ENCODE measurements at places on chromosomes 2 and 18.
A peak's percentile ranks its signal among the peaks of the same experiment; 100 is the strongest.

GRCh38 chr18:3870914-3871313 is 420.9 kb downstream of the TGIF1 start:
- DNase-seq, result no peak

- DNase-seq, result no peak
Observed at GRCh38 chr18:56935434-56936040, 211.3 kb upstream of the BOD1L2 start.

- DNase-seq, result no peak
Observed at GRCh38 chr2:64284751-64285150, 140.5 kb upstream of the PELI1 start.

DNA sequence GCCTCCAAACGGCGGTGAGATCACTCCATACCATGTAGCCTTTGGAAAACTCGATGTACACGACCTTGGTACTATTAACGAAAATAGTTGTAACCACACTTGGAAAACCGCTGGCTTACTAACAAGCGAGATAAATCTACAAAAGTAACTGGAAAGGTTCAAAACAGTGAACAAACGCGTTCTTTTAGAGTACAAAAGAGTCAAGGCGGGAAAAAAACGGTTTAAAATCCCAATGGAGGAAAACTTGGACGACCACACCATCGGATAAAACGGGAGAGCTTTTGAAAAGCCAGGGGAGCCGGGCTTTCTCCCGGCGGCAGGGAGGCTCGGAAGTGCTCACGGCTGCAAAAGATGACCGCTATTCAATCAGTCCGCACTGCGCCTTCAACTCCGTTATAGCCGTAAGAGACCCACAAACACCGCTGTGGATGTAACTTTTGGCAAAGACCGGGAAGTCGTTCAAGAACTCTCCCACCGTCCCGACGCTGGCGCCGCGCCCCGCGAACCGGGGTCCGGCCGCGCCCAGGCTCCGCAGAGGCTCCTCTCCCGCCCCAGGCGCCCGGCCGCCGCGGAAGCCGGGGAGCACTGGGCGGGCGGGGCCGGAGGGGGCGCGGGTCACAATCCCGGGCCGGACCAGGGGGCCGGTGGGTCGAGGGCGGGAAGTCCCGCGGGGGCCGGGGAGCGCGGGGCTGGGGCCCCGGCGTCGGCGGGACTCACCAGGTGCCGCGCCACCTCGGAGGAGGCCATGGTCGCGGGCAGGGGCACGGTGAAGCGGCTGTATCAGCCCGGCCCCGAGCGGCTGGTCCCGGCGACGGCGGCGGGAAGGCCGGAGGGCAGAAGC is 465 bp downstream of the SEPTIN10 start:
- no peak for DNase-seq

DNA sequence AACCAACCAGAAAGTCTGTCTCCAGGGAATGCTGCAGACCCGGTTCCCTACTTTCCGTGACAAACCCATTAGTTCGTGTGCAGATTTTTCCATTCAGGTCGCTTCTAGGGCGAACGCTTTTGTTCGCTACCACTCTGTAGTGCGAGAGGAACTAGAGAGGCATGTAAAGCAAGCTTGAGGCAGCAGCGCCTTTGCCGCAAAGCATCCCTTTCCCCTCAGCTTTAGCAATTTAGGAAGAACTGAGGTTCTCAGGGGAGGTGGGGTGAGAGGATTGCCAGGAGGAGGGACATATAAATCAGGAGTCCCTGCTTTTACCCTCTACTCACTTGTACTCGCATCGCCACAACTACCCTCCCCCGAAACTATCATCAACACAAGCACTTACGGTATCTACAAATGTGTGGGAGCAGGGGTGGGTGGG is 748 bp upstream of the ZNF804A start:
- DNase-seq, result no peak

GRCh38 chr2:119544075-119544938 is at the start of gene CFAP221:
TSS of gene CFAP221 (plus strand) at chr2:119544449. CDS start at chr2:119546132, 1,683 bp downstream.
- DNase-seq, result peak; percentile 25

- no peak for DNase-seq
Observed at GRCh38 chr2:9763356-9764152, 79.7 kb upstream of the TAF1B start.

DNA sequence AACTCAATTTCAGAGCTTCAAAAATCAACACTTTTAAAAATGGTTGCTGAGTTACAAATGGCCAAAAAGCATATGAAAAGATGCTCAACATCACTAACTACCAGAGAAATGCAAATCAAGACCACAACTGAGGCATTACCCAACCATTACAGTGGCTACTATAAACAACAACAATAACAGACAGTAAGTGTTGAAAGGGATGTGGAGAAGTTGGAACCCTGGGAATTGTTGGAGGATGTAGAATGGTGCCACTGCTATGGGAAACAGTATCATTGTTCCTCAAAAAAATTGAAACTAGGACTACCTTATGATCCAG is 173.3 kb upstream of the SPRED2 start:
- no peak for DNase-seq

- DNase-seq, result no peak
Observed at GRCh38 chr2:80778704-80779103, 474.2 kb upstream of the LRRTM1 start.

GRCh38 chr2:223528036-223528435 is 74.1 kb downstream of the SCG2 start:
- DNase-seq, result no peak

- no peak for DNase-seq
Observed at GRCh38 chr2:183519371-183520056, 395.3 kb downstream of the NUP35 start.

DNA sequence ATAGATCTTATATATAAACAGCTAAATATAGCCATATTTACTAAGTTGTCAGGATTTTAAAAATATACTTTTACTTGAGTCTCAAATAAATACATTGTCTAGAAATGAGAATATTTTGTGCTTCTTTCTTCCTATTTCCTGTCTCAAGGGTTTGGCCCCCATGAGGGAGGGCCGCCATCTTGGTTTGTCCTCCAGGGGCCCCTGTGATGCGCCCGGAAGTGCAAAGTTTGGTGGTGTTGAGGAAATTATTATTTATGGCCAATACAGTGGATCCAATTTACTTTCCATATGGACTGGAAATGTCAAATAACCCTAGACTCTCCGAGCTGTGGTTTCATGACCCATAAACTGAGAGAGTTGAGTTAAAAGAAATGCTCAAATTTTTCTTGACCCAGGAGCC is 104.7 kb upstream of the OTOS start:
- no peak for DNase-seq

DNA sequence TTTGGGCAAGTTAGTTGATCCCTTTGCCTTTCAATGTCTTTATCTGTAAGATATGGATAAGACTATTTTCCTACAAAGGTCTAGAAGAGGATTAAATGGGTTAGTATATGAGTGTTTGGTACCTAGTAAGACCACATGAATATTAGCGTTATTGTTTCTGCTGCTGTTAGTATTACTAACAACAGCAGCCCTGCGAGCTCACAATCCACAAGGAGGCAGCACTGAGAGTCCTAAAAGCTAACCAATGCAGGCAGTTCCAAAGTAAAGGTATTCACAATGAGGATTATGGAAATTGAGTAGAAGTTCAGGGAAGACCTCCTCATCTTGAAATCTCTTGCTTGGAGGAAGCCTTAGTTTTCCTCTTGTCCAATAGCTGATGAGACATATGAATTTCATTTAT is 248.9 kb downstream of the TDRD15 start:
- no peak for DNase-seq

DNA sequence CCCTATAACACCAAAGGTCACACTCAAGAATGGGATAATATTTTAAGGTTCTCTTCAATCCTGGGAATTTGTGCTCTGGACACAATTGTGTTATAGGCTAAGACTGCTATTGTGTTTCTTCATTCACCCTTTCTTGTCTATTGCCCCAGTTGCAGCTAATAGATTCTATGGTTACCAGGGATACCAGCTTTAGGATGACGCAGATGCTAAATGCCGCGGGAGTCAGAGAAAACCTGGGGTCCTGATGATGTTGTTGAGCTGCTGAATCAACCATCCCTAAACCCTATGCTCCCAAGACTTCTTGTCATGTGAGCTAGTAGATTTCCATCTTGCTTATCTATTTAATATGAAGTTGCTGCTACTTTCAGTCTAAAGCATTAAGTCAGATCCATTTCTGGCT is 5.4 kb downstream of the CRYGD start:
- DNase-seq, result no peak

GRCh38 chr2:210655229-210655975 is 99.0 kb downstream of the CPS1 start:
- no peak for DNase-seq

DNA sequence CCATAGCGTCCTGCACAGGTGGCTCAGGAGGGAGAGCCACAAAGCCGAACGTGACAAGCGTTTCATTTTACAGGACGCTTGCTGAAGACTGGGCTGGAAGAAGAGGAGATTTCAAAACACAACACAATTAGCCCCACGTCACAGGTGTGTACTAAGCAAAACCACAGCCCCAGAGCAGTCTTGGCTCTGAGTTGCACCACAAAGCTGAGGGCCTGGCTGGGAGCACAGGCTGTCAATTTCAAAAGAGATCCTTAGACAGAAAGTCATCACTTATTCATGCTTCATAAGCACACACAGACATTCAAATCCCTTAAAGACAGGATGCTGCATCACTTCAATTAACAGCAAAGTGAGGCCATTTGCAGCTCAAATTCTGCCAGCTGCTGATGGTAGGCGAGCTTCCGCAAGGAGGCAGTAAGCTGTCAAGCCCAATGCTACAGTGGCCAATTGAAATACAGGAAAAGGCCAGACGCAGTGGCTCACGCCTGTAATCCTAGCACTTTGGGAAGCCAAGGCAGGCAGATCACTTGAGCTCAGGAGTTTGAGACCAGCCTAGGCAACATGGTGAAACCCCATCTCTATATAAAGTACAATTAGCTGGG is 79.6 kb downstream of the SKA1 start:
- no peak for DNase-seq

- no peak for DNase-seq
Observed at GRCh38 chr2:225574582-225575138, 175.2 kb downstream of the NYAP2 start.

- no peak for DNase-seq
Observed at GRCh38 chr2:229641676-229642075, 72.7 kb downstream of the DNER start.

DNA sequence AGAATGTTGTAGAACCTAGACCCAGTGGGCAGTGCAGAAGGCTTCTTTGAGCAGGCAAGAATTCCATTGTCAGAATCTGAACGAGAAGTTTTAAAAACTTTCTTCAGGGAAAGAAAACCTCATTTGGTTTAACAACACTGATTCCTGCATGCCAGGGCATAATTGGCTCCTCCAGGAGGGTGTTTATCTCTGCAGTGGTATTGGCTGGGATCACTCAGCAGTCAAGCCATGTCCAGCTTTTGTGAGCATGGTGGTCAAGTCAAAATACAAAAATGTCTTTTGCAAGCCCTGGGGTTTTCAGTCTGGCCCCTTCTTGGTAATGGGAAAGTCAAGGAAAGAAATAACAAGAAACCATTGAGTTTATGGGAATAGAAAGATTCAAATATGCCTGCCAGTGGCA is 28.3 kb downstream of the FHOD3 start:
- no peak for DNase-seq

DNA sequence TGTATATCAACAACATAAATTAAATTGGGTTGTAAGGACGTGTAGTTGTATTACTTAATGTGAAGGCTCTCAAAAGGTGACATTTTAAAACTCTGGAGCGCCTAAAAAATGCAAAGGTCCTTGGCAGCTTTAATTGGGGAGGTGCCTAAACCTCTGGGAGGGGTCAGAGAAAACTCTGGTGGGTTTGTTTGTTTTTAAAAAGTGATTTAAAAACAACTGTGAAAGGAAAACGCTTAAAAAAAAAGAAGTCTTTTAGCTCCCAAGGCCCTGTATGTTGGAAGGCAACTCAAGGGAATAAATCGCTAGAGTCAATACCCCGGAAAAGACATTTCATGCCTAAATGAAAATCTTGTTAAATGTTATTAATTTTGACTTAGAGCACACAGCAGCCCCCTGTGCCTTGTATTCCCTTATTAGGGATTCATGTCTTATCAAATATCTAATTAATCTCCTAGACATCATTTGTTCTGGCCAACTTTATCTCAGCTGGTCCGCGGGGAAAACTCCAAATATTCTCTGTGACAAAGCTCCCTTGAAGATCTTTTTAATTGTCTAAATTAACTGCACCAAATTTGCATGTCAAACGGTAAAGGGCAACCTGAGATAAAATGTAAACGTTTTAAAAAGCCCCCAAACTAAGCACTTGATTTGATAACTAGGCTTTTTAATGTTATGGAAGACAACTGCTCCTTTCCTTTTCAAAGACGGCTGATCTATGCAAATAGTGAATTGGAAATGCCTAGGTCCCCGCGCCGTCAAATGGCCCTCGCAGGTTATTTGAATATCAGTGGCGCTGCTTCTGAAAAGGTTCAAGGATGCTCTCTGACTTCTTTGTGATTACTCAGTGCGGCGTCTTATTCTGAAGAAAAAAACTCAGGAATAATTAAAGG is 4.2 kb downstream of the SP9 start:
- DNase-seq, result no peak

DNA sequence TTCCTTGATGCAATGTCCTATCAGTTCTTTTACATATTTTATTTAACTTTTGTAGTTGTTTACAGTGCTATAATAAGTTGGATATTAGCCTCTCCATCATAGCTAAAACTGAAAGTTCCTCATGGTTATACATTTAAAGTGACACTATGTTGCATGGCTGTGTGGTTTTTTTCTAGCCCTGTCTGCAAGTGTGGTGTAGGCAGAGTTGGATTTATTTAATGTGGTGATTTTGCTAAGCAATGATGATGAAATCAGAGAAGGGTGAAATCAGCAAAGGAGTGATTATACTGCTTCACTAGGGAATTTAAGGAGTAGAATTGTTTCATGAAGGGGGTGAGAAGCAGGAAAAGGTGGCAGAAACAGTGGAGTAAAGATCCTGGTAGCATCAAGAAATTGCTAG is 18.3 kb upstream of the ENOSF1 start:
- DNase-seq, result no peak

- no peak for DNase-seq
Observed at GRCh38 chr2:36541891-36542595, 55.9 kb downstream of the FEZ2 start.

DNA sequence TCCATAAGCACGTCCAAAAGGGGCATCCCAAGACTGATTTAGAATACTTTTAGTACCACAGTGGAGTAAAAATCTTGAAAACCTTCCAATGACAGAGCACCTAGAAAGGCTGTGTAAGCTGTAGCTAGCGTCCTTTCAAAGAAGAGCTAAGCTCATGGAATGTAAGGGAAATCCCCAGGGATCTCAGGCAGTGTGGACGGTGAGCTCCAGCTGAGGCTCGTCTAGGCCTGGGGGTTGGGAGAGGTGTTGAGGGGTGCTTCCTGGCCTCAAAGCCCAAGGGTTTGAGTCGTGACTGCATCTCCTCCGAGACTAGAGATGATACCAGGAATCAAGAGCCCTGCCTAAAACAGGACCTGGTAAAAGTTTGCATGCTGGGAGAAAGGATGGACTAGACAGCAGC is 7.6 kb downstream of the CTIF start:
- DNase-seq, result no peak

Data from naive thymus-derived CD4-positive, alpha-beta T cell (primary cell).